ENCODE measurements at places on chromosomes 6 and 20.

DNA sequence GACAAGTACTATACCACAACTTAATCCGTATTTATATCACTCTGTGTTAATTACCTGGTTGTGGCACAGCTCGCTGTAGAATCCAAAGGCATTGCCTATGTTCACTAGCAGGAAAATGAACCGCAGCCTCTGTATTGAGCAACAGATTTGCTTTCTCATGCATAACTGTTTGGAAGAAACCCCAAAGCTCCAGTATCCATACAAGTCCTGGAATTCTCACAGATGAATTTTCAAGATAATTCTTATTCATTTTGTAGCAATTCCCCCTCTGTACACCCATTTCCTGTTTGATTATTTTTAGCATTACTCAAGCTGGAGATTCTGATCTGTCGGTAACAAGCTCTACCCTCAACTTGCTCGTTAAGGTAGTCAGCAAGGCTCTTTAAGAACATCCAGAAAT lies 63.5 kb downstream of the STMND1 start:
- no peak for DNase-seq

DNA sequence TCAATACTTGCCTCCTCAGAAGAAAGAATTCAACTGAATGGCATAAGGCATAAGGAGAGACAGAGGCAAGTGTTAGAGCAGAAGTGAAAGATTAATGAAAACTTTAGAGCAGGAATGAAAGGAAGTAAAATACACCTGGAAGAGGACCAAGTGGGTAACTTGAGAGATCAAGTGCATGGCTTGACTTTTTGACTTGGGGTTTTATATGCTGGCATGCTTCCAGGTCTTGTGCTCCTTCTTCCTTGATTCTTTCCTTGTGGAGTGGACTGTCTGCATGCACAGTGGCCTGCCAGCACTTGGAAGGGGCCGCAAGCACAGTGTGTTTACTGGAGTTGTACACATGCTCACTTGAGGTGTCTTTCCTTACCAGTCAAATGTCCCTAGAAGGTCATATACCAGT lies 222.1 kb upstream of the UFL1 start:
- DNase-seq: no peak

GRCh38 chr6:8651998-8652397 lies 216.7 kb upstream of the SLC35B3 start:
- no peak for DNase-seq

- DNase-seq: peak; percentile 66
These were observed at the start of gene CST7 for GRCh38 chr20:24948939-24949679. Gene CST7, plus strand, starts transcription at chr20:24949269. Its CDS starts 237 bp downstream, at chr20:24949506.

DNA sequence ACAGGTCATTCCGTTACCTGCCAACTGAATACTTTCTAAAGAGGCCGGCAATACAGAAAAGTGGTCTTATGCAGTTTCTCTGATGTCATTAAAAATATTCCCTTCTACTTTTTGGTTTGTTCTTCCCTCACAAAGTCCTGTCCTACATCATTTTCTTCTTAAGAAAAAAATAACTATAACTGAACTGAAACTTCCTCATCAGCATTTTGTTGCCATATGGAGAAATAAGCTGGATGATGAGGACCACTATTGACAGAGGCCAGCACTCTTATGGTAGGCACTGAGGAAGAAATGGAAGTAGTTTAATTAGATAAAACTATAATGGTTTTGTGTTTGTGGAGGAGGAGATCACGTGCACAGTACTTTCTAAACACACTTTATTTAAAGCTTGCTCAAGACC lies 274.9 kb downstream of the PHACTR1 start:
- no peak for DNase-seq

GRCh38 chr6:122817358-122817757 lies 28.3 kb downstream of the SMPDL3A start:
- DNase-seq: no peak

DNA sequence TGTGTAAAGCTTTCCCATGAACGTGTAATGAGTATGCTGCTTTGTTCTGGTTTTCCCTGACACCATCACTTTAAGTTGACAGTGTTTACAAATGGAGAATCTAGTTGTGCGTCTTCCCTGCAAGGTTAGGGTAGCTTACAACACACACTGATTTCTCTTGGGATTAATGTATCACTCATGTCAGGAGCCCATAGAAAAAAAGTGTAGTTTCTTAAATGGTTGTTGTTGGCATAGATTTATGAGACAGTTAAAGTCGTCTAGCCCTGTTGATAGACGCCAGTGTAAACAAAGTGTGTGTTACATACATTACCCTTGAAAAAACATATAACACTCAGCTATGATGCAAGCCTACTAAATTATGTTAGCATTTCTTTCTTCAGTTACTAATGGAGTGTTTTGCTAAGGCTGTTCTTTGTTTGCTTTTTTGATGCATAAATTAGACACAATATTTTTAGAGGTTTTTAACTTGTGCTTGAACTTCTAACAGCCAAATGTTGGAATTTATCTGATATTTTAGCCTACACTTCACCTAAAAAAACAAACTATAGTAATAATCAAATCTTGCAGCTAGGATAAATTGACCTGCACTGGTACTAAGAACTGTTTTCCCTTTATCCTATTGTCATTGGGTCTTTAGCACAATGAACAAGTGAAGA lies 88.6 kb downstream of the RNF217 start:
- DNase-seq: no peak

GRCh38 chr6:41824571-41825569 lies 37.4 kb downstream of the TOMM6 start:
- no peak for DNase-seq

- DNase-seq: no peak
These were observed 641 bp downstream of the ARFGEF2 start for GRCh38 chr20:48921883-48922820.

GRCh38 chr6:112061605-112062004 lies 7.7 kb downstream of the CCN6 start:
- DNase-seq: no peak

DNA sequence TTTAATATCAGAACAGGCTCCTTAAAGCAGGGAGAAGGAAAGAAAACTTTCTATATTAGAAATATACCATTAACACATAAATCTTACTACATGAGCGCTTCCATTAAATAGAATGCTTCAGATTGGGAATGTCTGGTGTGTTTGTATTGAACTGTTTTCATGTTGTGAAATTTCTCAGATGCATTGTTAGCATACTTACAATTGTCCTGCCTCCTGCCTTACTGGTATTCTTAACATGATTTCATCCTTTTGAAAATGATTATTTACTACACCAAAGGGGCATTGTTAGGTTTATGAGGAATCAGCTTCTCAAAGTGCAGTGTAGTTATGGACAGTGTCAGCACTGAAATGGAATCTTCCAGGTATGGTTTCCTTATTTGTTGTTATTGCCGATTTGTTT lies 145.6 kb downstream of the MTFR2 start:
- DNase-seq: no peak

DNA sequence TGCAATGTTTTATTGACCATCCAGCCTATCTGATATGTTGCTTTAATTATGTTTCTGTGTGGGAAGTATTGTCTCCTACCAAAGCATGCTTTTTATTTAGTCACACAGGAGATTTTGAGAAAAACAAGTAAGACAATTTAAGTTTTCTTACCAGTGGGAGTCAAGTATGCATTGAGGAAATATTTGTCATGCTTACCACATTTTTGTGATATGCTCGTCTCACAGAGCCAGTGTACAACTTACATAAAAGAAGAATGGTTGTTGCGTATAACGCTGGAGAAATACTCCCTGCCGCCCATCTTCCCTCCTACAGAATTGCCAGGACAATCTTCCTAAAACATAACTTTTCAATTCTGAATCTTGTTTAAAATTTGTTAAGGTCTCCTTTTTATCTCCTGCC lies 37.1 kb upstream of the FILIP1 start:
- no peak for DNase-seq

- no peak for DNase-seq
These were observed 62.1 kb downstream of the NRSN1 start for GRCh38 chr6:24187965-24188577.

- DNase-seq: no peak
These were observed 5.4 kb downstream of the NPBWR2 start for GRCh38 chr20:64101731-64102621.

- no peak for DNase-seq
These were observed 65.7 kb upstream of the EEF1A1 start for GRCh38 chr6:73586416-73586974.

DNA sequence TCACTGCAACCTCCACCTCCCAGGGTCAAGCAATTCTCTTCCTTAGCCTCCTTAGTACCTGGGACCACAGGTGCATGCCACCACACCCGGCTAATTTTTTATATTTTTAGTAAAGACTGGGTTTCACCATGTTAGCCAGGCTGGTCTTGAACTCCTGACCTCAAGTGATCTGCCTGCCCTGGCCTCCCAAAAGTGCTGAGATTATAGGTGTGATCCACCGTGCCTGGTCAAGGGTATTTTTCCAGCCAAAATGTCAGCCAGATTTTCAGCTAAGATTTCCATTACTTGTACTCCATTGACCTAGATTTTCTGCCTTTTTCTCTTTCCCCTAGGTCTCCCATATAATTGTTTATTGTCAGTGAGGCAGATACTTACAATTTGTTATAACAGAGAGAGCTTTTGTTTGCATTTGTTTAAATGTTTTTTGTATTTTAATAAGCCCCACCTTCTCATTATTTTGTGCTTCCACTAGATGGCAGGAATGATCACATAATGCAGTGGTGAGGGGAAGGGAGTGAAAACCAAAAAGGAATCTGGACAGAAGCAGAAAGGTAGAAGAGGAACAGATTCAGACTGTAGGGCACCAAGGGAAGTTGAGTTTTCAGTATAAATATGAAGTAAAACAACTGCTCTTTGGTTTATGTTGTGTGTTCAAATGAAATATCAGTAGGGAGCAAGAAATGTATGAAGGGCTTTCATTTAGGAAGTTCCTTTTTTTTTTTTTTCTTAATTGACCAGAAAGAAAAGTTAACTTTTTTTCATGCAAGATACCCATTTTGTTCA lies 29.7 kb downstream of the RPF2 start:
- DNase-seq: no peak

GRCh38 chr6:163177892-163178420 lies 236.6 kb upstream of the QKI start:
- no peak for DNase-seq

DNA sequence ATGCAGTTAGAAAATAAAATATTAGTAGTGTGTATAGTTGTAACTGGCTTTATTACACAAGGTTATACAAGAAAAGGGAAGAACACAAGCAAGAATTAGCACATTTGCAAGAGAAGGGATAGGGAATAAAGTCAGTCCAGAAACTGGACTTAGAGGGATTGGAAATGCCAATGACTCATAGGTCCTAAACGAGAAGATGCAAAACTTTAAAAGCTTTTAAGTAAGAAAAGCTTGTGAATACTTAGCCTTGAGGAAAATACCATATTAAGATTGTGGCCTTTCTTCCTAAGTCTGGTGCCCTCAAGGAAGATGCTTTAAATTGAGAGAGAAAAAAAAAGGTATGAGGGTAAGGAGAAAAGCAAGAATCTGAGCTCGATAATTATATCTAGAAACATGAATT lies 102.3 kb upstream of the MCHR2 start:
- no peak for DNase-seq

GRCh38 chr6:122289762-122290539 lies 109.5 kb upstream of the HSF2 start:
- no peak for DNase-seq

DNA sequence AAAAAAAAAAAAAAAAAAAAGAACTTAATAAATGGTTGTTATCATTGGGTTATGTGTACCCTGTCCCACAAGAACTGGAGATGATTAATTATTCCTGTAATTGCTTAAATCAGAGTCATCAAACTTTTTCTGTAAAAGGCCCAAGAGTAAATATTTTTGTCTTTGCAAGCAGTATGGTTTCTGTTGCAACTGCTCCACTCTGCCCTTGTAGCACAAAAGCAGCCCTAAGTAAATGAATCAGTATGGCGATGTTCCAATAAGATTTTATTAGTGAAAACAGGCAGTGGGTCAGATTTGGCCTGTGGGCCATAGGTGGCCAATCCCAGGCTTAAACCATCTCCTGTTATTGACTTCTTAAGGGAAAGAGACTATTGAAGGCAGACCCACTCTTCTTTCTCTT lies 252.7 kb downstream of the TSHZ2 start:
- no peak for DNase-seq

GRCh38 chr6:35719830-35720733 lies 16.8 kb upstream of the ARMC12 start:
- DNase-seq: no peak

DNA sequence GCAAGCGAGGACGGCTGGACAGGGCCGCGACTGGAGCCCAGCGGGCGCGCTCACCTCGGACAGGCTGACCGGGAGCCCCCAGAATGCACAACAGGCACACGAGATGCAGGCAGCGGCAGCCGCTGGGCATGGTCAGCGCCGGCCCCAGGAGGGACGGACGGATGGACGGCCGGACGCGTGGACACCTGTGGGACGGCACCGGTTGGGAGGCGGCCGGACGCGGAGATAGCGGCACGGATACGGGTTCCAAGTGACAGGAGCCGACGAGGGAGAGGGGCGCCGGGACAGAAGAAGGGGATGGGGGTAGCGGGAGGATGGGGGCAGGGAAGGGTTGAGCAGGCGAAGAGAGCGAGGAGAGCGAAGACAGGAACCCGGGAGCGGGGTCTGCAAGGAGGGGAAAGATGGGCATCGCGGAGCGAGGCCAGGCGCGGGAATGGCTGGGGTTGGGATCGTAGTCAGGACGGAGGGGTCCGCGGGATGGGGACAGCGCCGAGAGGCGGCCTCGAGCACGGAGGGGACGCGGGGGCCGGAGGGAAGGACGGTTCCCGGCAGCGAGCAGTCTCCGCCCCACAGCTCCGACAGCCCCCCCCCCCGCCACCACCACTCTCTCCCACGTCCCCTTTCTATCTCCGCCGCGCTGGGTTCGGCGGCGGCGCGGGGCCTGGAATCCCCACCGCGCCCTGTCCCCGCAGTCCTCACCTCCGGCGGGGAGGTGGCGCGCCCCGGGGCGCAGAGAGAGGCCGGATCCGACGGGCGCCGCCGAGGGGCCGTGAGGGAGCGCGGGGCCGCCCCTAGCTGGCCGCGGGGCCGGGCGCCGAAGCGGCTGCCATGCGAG lies 435 bp downstream of the DLK2 start:
- no peak for DNase-seq

- peak; percentile 29 for DNase-seq
These were observed 56.3 kb upstream of the TULP1 start for GRCh38 chr6:35569011-35569461.

DNA sequence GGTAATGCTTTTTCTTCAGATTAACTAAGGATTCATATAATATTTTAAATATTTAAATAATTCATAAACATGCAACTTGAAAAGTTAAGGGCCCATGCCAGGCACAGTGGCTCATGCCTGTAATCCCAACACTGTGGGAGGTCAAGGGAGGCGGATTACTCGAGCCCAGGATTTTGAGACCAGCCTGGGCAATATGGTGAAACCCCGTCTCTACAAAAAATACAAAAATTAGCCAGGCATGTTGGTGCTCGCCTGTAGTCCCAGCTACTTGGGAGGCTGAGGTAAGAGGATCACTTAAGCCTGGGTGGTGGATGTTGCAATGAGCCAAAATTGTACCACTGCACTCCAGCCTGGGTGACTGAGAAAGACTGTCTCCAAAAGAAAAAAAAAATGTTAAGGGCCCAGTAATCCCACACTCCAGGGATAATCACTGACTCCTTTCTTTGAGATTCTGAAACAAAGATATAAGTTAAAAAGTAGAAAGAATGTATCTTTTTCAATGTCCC lies 7.9 kb upstream of the RIN2 start:
- DNase-seq: no peak

Measured in stimulated activated CD4-positive, alpha-beta T cell treated with anti-CD3 and anti-CD28 coated beads, Interleukin-12 subunit alpha, Interleukin-12 subunit beta, amount 100 ng/mL, for 24 hours (primary cell).